Natural killer cell (primary cell): ENCODE measurements at places on chromosomes 16 and 17.

DNA sequence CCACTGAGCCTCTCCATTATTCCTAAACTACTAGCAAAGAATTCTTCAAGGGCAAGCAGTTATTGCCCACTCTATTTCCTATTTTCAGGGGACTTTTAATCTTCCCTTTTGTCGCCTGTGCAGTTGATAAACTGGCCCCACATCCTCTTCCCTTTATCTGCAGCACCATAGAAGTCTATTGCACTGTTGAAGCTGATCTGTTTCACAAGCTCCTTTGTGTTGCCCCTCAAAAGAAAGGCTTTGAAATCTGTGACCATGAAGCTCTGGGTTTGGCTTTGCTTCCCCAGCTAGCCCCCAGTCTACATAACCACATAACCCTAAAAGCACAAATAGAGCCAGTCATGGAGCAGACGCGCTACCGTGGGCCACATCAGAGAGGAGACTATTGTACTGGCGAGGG lies 37.1 kb downstream of the CDRT15 start:
- no peaks in the 10 kb centered on the region for H3K36me3 ChIP-seq
- H3K4me1 ChIP-seq: peaks cover 87% of the 10 kb centered on the region
- no peaks in the 10 kb centered on the region for H3K27me3 ChIP-seq
- H3K4me3 ChIP-seq: no peak overlapping the region
- peak overlapping the region; percentile 73 for H3K27ac ChIP-seq

GRCh38 chr17:47204722-47205418 lies 4.3 kb upstream of the MYL4 start:
- peaks cover 41% of the 10 kb centered on the region for H3K4me1 ChIP-seq
- H3K27ac ChIP-seq: peak overlapping the region; percentile 95
- H3K27me3 ChIP-seq: no peaks in the 10 kb centered on the region
- no peaks in the 10 kb centered on the region for H3K36me3 ChIP-seq
- peak overlapping the region; percentile 30 for H3K4me3 ChIP-seq
- DNase-seq: peak; percentile 68

- H3K4me1 ChIP-seq: peaks cover 58% of the 10 kb centered on the region
- H3K27ac ChIP-seq: no peak overlapping the region
- no peak overlapping the region for H3K4me3 ChIP-seq
- H3K27me3 ChIP-seq: no peaks in the 10 kb centered on the region
These were observed 188.1 kb downstream of the CCDC182 start for GRCh38 chr17:57556977-57557376.

DNA sequence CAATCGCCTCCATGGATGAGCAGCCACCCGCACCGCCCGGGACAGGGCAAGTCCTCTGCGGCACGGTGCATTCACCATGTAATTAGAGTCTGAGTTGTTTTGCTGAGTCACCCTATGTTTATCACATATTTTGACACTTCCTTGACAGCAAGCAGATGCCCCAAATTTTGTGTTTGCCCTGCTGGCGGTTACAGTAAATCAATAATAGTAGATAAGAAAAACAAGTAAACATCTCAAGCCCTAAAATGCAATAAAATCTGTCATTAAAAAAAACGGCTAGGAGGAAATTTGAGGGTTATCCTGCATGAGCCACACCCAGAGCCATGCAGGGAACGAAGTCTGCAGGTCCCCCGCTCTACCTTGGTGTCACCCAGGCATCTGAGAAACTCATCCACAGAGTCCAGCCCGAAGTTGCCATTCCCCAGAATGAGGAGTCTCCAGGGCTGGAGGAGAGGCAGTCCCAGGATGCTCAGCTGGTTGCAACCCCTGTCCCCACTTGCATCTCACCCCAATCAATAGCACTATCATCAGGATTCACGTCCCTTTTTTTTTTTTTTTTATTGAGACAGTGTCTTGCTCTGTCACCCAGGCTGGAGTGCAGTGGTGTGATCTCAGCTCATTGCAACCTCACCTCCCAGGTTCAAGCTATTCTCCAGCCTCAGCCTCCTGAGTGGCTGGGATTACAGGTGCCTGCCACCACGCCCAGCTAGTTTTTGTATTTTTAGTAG lies 16.5 kb upstream of the ST6GALNAC1 start:
- no peaks in the 10 kb centered on the region for H3K27me3 ChIP-seq
- no peaks in the 10 kb centered on the region for H3K36me3 ChIP-seq
- H3K4me3 ChIP-seq: no peak overlapping the region
- H3K4me1 ChIP-seq: peaks cover 23% of the 10 kb centered on the region
- DNase-seq: peak; percentile 57

GRCh38 chr16:4690946-4691665 lies 2.3 kb upstream of the NUDT16L1 start:
- DNase-seq: peak; percentile 7
- H3K4me1 ChIP-seq: peaks cover 29% of the 10 kb centered on the region
- no peaks in the 10 kb centered on the region for H3K27me3 ChIP-seq
- no peak overlapping the region for H3K4me3 ChIP-seq
- peaks cover 15% of the 10 kb centered on the region for H3K36me3 ChIP-seq

GRCh38 chr16:77786186-77786847 lies 2.0 kb upstream of the VAT1L start:
- no peak overlapping the region for H3K4me3 ChIP-seq
- H3K36me3 ChIP-seq: no peaks in the 10 kb centered on the region
- H3K27me3 ChIP-seq: peaks cover 26% of the 10 kb centered on the region
- H3K27ac ChIP-seq: no peak overlapping the region

DNA sequence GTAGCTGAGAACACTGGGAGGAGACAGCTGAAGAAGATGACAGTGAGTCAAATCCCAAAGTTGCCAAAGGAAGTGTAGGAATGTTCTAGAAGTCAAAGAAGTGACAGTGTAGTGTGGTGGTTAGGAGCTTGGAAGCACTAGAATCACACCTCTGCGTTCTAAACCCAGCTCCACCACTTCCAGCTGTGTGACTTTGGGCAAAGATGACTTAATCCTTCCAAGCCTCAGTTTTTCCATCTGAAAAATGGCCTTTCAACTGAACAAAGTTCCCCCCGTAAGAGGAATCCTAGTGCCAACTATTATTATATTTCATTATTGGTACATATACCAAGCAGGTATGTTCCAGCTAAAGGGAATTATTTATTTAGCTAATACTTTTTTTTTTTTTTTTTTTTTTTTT lies 56.0 kb downstream of the IQCK start:
- no peaks in the 10 kb centered on the region for H3K27me3 ChIP-seq
- DNase-seq: no peak
- no peak overlapping the region for H3K4me3 ChIP-seq
- no peaks in the 10 kb centered on the region for H3K4me1 ChIP-seq

DNA sequence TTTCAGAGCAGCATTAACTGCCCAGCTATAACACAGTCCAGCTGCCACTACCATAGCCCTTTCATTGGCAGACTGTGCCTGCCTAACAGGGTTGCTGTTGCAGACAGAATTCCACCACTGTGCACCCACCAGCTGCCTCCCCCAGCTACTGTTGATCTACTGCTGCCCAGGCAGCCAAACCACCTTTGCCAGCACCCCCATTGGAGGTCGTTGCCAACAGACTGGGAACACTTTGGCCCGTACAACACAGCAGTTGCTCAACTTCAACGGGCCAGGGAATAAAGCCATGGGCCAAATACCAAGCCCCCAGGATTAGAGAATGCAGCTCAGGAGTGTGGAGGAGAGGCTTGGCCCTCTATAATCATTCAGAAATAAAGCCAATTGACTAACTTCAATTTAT lies 473.6 kb downstream of the CDH11 start:
- no peak overlapping the region for H3K4me3 ChIP-seq
- no peak overlapping the region for H3K27ac ChIP-seq
- H3K36me3 ChIP-seq: no peaks in the 10 kb centered on the region
- no peaks in the 10 kb centered on the region for H3K27me3 ChIP-seq
- DNase-seq: no peak
- no peaks in the 10 kb centered on the region for H3K4me1 ChIP-seq

DNA sequence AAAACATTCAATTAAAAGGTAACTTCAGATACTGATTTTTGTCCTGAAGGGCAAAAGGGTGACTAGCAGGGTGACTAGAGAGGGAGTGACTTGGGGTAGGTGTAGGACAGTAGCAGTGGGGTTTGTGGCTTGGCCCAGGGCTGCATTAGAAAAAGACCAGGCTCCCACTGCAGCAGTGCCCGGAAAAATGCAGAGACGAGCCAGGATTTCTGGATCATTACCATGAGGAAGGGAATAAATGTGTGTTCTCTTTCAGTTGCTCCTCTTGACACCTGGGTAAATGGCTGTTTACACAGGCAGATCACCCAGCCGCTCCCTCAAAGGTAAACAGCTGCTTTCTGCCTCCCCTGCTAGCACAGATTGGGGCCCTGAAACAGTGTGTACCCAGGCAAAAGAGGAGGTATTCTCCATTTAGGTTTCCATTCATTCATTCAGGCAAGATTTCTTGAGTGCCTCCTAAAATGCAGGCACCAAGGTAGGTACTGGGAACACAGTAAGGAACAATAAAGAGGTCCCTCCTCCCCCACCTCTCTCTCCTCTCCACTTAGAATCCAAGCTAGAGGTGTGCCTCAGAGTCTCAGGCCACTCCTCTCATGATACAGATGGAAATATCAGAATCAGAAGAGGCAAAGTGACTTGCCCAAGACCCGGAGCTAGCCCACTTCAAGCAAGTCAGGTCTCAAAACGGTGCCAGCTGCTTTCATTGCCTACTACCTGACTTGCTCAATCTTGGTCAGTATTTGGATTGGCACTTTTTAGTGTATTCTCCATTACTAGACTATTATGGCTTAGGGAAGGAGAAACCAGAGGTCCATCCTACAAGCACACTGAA lies 15.2 kb upstream of the TOX3 start:
- DNase-seq: no peak
- H3K27ac ChIP-seq: no peak overlapping the region
- no peaks in the 10 kb centered on the region for H3K36me3 ChIP-seq
- no peak overlapping the region for H3K4me3 ChIP-seq

DNA sequence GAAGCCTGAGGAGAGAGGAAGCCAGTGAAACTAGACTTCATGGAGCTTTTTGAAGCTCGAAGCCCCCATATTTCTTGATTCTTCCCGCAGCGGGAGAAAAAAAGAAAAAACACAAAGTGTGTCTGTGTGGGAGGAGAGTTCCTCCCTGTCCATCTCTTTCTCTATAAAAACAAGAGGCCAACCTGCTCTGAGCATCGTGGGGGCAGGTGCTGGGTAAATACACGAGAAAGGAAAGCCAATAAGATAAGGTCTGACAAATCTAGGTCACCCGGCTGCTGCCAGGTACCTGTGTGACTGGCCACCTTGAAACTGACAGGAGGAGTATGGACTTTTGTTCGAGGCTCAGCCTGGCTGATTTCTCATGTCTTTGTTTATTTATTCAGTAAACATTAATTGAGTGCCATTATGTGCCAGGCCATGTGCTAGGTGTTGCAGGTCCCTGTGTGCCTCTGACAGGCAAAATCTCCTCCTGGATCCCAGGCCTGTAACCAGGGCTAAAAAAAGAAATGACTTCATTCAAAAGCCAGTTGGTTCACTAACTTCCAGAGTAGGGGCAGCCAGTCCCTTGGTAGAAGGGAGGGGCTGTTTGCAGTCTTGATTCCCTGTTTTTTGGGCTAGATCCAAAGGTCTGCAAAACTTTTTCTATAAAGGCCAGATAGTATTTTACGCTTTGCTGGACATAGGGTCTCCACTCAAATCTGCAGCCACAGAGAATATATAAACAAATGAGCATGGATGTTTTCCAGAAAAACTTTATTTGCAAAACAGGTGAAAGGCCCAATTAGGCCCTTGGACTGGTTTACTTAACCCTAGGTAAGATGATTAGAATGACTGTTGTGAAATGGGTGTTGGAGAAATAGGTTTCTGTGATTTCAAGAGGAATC lies 35.6 kb downstream of the YPEL2 start:
- H3K4me3 ChIP-seq: no peak overlapping the region
- H3K27me3 ChIP-seq: no peaks in the 10 kb centered on the region
- no peak overlapping the region for H3K27ac ChIP-seq

GRCh38 chr17:61591930-61592329 lies 911 bp upstream of the NACA2 start:
- no peak for DNase-seq
- H3K4me1 ChIP-seq: no peaks in the 10 kb centered on the region
- H3K4me3 ChIP-seq: no peak overlapping the region
- no peak overlapping the region for H3K27ac ChIP-seq

DNA sequence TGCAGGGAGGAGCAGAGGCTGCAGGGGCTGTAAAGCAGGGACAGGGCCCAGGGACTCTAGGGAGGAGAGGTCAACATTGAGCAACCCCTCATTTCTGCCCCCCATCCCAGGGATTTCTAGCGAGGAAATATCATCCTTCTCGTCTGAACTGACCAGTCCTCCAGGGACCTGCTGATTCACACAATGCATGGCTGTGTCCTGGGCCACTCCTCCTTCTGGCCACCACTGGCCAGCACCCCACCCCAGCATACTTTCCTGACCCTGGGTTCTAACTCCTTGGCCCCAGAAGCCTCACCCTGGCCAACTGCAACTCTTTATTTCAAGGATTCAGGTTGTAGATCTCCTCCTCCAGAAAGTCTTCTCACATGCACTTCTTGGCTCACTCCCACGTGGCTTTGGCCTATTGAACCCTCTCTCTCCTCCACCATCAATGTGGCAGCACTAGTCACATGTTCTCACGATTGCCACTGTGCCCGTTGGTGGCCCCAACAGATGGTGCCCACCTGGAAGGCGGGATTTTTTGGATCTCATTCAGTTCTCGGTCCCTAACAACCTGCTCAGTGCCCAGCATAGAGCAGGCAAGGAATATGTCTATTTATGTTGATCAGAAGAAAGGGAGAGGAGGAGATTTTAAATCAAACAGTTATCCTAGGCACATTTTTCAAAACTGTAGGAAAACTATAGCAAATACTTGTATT lies 41.5 kb downstream of the CUEDC1 start:
- peaks cover 5% of the 10 kb centered on the region for H3K4me1 ChIP-seq
- no peaks in the 10 kb centered on the region for H3K36me3 ChIP-seq
- no peak for DNase-seq
- no peaks in the 10 kb centered on the region for H3K27me3 ChIP-seq
- H3K4me3 ChIP-seq: no peak overlapping the region

- no peaks in the 10 kb centered on the region for H3K27me3 ChIP-seq
- peaks cover 45% of the 10 kb centered on the region for H3K4me1 ChIP-seq
- no peaks in the 10 kb centered on the region for H3K36me3 ChIP-seq
These were observed 1.4 kb downstream of the CARHSP1 start for GRCh38 chr16:8867216-8867931.

DNA sequence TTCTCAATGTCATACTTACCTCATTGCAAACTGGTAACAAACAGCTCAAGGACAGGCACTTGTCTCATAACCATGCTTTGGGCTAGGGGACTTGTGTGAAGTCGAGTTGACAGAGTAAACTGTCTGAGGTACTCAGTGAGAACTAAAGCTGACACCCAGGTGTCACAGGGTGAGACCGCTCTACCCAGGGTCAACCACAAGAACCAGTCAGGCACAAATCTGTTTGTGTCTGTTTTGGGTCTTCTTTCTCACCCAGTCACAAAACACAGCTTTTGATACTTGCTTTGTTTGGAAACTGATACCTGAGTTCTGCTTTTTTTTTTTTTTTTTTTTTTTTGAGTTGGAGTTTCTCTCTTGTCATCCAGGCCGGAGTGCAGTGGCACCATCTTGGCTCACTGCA lies 161.1 kb downstream of the STX8 start:
- H3K4me3 ChIP-seq: no peak overlapping the region
- H3K27me3 ChIP-seq: no peaks in the 10 kb centered on the region
- peak; percentile 6 for DNase-seq
- no peak overlapping the region for H3K27ac ChIP-seq
- H3K36me3 ChIP-seq: no peaks in the 10 kb centered on the region
